SK-MEL-5 (cell line): ENCODE measurements at places on chromosomes 2 and 18. TPM values are rescaled to one million over a fixed set of nuclear protein-coding genes. Genes with fewer than 3 reads are reported as not detected.

GALNT5 gene
- not detected in 2 replicates for total RNA-seq

- DNase-seq = no peak
These were observed 60.1 kb downstream of the NEDD4L start for GRCh38 chr18:58104096-58104495.

GRCh38 chr2:3504741-3505140 lies 14.6 kb downstream of the ADI1 start:
- DNase-seq = no peak

CFC1B gene
- not detected in 2 replicates for total RNA-seq

DCC gene
- 0.08 and 0.43 TPM in 2 replicates for total RNA-seq

GRCh38 chr2:233436191-233436581 lies 81.9 kb downstream of the DGKD start:
- DNase-seq = no peak

DNA sequence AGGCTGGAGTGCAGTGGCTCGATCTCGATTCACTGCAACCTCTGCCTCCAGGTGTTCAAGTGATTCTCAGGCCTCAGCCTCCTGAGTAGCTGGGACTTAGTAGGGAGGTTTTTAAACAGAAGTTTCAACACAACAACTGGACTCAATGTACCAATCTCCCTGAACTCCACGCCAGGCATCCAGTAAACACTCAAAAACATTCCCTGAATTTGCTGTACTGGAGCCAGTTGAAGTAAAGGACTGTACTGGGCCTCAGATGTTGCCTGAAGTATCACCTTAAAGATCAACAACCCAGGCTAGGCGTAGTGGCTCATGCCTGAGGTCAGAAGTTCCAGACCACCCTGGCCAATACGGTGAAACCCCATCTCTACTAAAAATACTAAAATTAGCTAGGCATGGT lies 22.4 kb downstream of the RAB1A start:
- DNase-seq = no peak

- peak; percentile 56 for DNase-seq
These were observed 9.3 kb downstream of the PAX3 start for GRCh38 chr2:222289278-222290160.

- DNase-seq = no peak
These were observed 512.0 kb downstream of the CMPK2 start for GRCh38 chr2:6353669-6354068.

GRCh38 chr18:34358923-34359322 lies 134.2 kb upstream of the NOL4 start:
- DNase-seq = no peak

DNA sequence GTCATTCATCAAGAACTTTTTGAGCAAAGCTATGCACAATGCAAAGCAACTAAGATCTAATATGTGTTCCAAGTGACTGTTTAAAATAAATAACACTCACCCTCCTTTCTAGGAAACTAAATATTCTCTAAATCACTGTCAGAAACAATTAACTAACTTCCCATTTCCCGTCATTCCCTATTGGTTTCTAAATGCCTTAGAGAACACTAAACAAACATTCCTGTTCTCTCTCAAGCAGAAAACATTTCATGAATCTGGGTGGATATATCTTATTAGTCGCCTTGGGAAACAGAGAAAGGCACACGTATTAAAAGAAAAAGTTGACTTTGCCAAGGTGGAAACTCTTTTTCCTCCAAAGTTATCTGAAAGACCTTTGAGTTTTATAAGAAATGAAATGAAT lies 735.2 kb downstream of the MBD2 start:
- no peak for DNase-seq

LYG1 gene
- total RNA-seq = 0.29 and 0.50 TPM in 2 replicates

- no peak for DNase-seq
These were observed 86.0 kb downstream of the RAPGEF4 start for GRCh38 chr2:172821370-172822338.

FAP gene
- 0.37 and 2.3 TPM in 2 replicates for total RNA-seq

GRCh38 chr2:186561467-186562208 lies 28.2 kb upstream of the ITGAV start:
- DNase-seq = no peak

BCL2L11 gene
- total RNA-seq = 5.2 and 5.4 TPM in 2 replicates

- DNase-seq = no peak
These were observed 22.3 kb upstream of the ERICH2 start for GRCh38 chr2:170747921-170748320.

DNA sequence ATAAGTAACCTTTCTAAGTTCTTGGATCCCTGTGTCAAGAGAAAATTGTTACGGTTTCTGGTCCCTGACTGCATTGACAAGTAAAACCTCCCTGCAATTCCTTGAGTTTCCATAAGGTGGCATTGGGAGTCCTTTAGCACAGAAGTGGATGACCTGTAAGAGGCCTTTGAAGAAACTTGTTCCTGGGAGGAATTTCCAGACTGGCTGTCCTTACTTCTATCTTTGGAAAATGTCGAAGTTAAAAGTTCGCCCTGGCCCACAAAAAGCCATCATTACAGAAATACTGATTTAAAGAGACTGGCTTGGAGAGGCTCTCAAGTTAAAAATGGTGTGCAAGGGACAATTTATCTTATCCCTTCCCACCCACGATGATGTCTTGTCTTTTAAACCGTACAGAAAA lies 218.4 kb downstream of the CDH20 start:
- DNase-seq = peak; percentile 79

GRCh38 chr2:191043438-191043837 lies 29.5 kb upstream of the STAT1 start:
- no peak for DNase-seq

DNA sequence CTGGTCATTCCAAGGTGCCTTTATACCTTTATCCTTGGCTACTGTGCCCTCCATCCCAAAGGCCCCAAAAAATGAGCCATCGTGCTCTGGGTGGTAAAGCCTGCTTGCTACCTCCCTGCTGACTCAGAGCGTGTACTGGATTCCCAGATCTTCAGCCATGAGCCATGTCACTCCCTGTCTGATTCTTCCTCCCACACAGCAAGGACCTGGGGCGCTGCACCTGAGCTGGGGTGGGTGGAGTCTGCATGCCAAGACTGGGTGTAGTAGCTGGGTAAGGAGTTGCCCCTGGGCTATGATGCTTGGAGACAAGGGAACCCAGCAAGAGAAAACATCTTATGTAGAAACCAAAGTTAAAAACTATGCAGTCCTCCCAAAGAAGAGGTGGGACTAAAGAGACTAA lies 37.2 kb upstream of the APCDD1 start:
- DNase-seq = no peak

DNA sequence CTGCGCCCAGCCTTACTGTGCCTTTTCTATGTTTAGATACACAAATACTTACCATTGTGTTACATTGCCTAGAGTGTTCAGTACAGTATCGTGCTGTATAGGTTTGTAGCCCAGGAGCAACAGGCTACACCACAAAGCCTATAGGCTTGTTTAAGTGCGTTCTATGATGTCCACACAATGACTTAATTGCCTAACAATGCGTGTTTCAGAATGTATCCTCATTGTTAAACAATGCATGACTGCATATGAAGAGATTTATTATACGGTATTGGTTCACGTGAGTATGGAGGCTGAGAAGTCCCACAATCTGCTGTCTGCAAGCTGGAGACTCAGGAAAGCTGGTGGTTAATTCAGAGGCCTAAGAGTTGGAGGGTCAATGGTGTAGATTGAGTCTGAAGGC lies 46.1 kb upstream of the MGAT4A start:
- DNase-seq = no peak

PSD4 gene
- 0.43 and 0.63 TPM in 2 replicates for total RNA-seq

GRCh38 chr18:12014086-12014485 lies 32.8 kb downstream of the IMPA2 start:
- DNase-seq = no peak

DNA sequence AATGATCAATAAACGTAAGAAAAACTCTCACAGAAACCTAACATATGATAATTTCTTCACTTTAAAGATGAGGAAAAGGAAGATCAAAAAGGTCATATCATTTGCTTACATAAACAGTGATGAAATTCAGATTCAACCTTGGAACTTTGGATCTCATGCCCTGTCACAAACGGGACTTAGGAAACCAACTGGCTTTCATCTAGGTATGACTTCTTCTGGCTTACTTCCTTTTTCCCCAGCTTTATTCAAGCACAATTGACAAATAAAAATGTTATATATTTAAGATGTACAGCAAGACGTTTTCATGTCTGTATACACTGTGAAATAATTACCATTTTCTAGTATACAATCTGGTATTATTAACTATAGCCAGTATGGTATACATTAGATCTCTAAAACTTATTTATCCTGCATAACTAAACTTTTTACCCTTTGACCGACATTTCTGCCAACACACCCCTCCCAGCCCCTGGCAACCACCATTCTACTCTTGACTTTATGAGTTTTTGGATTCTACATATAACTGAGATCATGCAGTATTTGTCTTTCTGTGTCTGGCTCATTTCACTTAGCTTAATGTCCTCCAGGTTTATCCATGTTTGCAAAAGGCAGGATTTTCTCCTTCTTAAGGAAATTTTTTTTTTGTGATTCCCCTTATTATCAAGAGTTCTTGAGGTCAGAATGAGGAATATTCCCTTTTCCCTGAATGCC lies 46.0 kb upstream of the COBLL1 start:
- no peak for DNase-seq

DNA sequence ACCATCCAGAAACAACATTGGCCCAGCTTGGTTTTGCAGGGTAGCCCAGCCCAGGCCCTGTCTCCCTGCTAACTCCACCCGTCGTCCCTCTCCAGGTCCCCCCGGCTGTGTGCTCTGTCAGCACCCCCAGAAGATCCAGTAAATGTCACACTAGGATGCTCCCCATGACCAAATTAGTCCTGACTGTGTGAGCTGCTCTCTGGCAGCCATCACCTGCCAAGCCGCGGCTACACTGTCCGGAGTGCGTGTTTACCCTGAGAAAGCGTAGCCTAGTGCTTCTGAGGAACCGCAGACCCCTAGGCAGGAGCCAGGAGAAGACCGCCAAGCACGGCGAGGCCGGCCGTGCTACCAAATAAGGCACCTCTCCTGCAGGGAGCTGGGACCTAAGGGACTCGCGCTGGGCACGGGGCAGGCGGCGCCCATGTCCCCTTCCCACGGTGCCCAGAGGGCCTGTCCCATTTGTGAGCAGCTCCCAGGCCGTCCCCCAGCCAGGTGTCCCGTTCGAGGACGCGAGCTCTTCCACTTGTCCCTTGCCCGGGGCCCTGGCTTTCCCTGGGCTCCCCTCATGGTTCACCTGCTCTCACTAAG lies 849.9 kb downstream of the RNF144A start:
- no peak for DNase-seq

DNA sequence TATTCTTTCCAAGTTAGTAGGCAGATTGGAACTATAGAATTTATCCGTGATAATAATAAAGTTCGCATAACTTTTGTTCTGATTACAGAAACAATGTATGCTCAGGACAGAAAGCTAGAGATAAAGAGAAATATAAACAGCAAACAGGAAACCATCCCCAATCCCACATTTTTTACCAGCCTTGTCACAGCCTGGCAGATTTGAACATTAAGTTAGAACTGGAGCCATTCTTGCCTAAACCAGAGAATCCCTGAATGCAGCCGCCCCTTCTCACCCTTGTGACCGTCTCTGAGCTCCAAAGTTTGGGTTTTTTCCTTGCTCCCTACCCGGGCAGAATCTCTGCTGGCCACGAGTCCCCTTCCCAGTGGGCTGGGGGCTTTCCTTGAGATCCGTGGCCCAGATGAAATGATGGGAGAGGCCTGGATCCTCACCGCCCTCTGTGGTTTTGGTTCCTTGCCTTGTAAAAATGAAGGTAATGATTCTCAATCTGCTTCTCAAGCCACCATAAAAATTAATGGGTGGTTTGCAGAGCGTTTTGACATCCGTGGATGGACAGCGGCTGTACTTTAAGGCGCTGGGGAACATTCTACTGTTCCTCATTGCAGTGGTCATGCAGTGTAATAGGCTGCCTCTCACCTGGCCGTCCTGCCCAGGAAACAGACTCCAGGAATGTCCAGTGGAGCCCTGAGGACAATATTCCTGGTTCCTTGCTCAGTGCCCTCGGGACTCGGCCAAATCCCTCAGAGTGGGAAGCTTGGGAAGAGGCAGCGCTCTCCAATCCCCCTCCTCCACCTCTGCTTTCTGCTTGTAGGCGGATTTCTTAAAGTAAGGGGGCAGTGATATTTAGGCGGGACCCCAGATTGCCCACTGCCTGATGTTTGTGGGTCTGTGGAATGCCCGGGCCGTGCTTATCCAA lies 1.6 kb downstream of the SH3BP4 start:
- no peak for DNase-seq

DNA sequence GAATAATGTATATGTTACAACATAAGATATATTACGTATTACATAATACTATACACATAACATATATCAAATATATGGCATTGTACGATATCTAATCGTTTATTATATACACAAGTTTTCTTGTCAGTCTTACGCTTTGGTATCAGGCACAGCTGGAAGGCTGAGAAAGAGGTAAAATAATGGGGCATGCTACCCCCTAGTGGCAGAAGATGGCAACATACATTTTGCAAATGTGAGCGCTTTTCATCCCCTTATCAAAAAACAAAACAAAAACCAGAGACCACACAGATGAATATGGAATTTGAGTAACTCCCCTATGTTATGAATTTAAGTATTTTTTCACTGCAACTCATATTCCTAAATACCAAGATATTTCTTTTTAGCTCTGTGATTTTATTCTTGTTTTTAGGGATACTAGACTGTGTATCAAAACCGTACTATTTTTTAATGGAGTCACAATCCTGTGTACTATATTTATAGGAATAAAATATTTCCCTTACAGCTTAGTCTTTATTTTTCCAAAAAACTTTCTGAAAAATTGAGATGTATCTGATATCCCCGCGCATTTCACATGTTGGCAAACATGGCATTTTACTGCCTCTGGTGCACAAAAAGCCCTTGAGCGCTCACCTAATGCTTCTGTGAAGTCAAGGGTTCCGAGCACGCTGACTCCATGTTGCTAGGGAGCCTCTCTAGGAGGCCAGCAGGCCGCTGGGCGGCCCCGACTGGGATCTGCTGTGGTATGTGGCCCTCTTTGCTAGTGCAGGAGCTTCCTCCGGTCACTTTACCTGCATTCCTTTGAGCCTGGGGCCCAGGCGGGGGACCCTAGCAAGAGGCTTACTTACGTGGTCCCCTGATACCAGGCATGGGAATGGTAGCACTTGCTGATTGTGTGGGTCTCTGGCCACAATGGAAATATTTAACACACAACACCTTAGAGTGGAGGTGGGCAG lies 62.5 kb downstream of the SLC4A3 start:
- peak; percentile 70 for DNase-seq

- peak; percentile 31 for DNase-seq
These were observed 21.6 kb downstream of the TMEM18 start for GRCh38 chr2:655626-656025.

GRCh38 chr18:8868276-8868675 lies 162.9 kb downstream of the MTCL1 start:
- no peak for DNase-seq

HTRA2 gene
- total RNA-seq = 99.6 and 106 TPM in 2 replicates

DNA sequence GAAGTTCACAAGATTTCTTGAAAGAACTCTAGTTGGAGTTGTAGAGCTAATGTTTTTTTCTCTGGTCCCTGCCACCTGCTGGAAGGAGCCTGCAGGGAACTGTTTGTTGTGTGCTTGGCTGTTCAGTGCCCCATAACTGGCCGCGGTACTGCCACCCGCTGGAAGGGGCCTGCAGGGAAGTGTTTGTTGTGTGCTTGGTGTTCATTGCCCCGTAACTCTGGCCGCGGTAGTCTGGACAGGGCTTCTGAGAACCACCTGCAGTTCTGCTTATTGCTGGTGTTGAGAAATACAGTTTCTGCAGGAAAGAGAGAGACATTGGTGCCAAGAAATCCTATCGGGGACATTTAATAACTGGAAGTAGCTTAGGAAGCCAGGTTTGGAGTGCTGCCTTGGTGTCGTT lies 58.1 kb downstream of the AGAP1 start:
- peak; percentile 74 for DNase-seq

GRCh38 chr2:241507430-241508239 lies 749 bp downstream of the STK25 start:
- DNase-seq = peak; percentile 47
